Endothelial cell (in vitro differentiated cells): ENCODE measurements at places on chromosomes 1 and 21.

DNA sequence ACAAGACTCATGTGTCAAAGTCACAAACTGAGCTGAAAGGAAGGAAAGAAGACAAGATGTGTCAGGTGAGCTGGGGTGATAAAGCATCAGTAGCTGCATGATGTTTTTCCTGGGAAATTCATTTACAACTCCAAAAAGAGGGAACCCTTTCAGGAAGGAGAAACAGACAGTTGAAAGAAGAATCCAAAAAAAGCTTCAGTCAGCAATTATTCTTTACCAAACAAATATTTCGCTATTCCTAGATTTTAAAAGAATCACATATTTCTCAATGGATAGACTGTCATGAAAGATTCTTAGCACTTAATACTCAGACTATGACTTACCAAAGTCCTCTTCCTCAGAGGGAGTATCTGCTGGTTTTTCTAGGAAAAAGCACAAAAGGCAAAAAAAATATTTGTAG, 214.7 kb downstream of the SLC44A5 start:
- no peak overlapping the region for H3K4me3 ChIP-seq
- no peak overlapping the region for H3K27ac ChIP-seq
- DNase-seq, result no peak

GRCh38 chr1:147676311-147677085, 6.2 kb upstream of the ACP6 start:
- H3K4me1 ChIP-seq, result no peaks in the 10 kb centered on the region
- H3K4me3 ChIP-seq, result no peak overlapping the region
- no peak for DNase-seq
- H3K36me3 ChIP-seq, result peaks cover 10% of the 10 kb centered on the region
- H3K27me3 ChIP-seq, result peaks cover 2% of the 10 kb centered on the region

DNA sequence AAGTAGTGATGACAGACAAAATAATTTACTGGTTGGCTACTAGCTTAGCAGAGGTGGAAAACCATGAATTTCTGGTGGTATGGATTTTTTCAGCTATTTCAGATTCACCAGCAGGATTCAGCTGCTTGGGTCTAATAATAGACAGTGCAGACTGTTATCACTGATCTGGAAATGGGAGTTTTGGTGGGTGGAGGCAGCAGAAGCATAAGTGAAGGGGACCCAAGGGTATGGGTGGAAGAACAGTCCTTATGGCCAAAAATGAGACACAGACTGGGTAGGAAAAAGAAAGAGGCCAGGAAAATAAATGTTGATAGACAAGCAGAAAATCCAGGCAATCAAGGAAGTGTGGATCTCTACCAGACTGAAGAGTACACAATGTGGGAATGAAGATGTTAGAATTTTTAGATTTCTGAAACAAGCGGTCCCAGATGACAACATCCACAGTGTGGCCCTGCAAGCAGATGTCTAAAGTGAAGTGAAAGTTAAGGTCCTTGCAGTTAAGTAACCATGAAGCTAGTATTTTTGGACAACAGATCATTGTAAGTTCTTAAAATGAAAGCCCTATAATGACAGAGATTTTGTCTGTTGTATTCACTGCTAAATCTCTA, 24.7 kb downstream of the LYST start:
- H3K4me3 ChIP-seq, result no peak overlapping the region
- H3K27ac ChIP-seq, result no peak overlapping the region
- no peak for DNase-seq
- H3K36me3 ChIP-seq, result no peaks in the 10 kb centered on the region
- H3K27me3 ChIP-seq, result no peaks in the 10 kb centered on the region

DNA sequence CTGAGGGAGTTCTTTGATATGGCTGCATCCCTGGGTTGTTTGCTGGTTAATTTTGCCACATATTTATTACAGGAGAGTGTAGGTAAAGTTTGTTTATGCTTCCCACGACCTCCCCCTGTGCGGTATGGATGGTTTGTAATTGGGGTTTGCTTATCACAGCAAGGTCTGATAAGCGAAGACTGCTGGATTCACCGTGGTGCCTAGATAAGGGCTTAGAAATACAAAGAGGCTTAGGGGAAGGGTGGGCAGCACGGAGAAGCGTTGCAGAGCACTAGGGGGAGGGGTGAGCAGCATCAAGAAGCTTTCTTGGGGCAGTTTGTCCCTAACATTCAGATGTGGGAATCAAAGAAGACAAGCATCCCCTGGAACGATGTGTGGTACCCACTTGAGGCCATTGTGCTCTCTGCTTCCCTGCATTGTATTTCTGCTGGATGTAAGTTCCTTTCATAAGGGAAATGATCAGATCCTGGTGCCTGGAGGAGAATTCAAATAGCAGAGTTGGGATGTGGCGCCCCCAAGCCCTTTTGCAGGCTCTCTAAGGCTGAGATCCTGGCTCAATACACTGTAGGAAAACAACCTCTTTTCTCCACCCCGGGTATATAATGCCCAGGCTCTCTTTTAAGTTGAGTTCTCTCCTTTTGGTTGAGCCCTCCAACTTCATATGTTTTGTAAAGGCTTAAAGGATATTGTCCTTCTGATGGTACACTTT, 598.1 kb upstream of the ADGRL4 start:
- no peak for DNase-seq
- H3K36me3 ChIP-seq, result no peaks in the 10 kb centered on the region
- no peak overlapping the region for H3K27ac ChIP-seq
- H3K4me1 ChIP-seq, result peaks cover 7% of the 10 kb centered on the region
- no peak overlapping the region for H3K4me3 ChIP-seq

- no peak for DNase-seq
- peaks cover 6% of the 10 kb centered on the region for H3K27me3 ChIP-seq
- H3K27ac ChIP-seq, result no peak overlapping the region
Measured at GRCh38 chr1:201014816-201015200, 8.7 kb downstream of the KIF21B start.

GRCh38 chr1:89064632-89065031, 376 bp downstream of the GBP1 start:
- no peak overlapping the region for H3K4me3 ChIP-seq
- peaks cover 9% of the 10 kb centered on the region for H3K4me1 ChIP-seq
- H3K27me3 ChIP-seq, result no peaks in the 10 kb centered on the region
- H3K27ac ChIP-seq, result no peak overlapping the region
- no peak for DNase-seq

DNA sequence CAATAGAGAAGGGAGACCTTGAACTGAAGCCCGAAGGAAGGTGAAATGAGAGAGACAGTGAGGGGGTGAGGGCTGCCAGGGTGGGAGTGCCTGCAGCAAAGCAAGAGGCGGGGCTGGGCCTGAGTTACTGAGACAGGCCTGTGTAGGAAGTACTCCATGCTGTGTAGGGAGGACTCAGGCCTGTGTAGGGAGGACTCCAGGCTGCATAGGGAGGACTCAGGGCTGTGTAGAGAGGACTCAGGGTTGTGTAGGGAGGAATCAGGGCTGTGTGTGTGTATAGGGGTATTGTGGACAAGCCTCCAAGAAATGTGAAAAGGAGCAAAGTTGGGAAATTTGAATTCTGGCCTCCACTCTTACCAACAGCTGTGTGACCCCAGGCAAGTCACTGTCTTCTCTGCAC, 133.8 kb upstream of the CACNA1E start:
- no peak overlapping the region for H3K27ac ChIP-seq
- H3K27me3 ChIP-seq, result peaks cover 14% of the 10 kb centered on the region
- DNase-seq, result no peak
- H3K4me3 ChIP-seq, result no peak overlapping the region
- H3K36me3 ChIP-seq, result no peaks in the 10 kb centered on the region

- H3K4me1 ChIP-seq, result peaks cover 28% of the 10 kb centered on the region
- H3K27me3 ChIP-seq, result peaks cover 8% of the 10 kb centered on the region
- H3K4me3 ChIP-seq, result no peak overlapping the region
Measured at GRCh38 chr1:234897754-234898454, 230.7 kb downstream of the TOMM20 start.

GRCh38 chr1:242081446-242081845, 82.5 kb upstream of the MAP1LC3C start:
- H3K27ac ChIP-seq, result no peak overlapping the region
- no peaks in the 10 kb centered on the region for H3K4me1 ChIP-seq
- no peak overlapping the region for H3K4me3 ChIP-seq
- H3K36me3 ChIP-seq, result no peaks in the 10 kb centered on the region
- H3K27me3 ChIP-seq, result no peaks in the 10 kb centered on the region

DNA sequence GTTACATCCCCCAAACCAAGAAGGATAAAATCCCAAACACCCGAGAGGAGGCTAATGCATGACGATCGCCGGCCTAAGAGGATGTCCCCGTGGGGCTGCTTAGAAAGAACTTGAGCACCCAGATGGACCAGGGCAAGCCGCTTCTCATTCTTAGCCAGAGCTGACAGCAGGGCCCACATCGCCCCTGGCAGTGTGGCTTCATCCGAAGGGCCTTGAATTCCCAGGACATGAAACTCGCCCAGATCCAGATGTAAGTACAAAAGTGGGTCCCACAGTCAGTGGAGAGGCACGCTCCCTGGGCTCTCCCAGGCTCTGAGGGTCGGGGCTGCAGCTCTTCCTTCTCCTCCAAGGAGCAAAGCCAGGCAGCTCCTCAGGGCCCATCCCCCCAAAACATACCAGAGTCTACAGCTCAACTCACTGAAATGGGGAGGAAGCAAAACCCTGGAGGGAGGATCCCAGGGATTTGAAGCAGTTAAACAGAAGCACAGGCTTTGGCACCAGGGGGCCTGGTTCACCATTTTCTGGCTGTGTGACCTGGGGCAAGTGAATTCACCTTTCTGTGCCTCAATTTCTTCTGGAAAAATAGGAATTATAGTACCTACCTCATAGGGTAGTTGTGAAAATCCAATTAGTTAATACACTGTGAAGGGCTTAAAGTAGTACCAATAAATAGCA, 85.6 kb downstream of the MAN1C1 start:
- no peak overlapping the region for H3K27ac ChIP-seq
- H3K27me3 ChIP-seq, result peaks cover 4% of the 10 kb centered on the region
- H3K4me3 ChIP-seq, result no peak overlapping the region
- H3K36me3 ChIP-seq, result peaks cover 3% of the 10 kb centered on the region
- no peak for DNase-seq
- peaks cover 73% of the 10 kb centered on the region for H3K4me1 ChIP-seq

GRCh38 chr1:77533660-77534305, 148.7 kb downstream of the ZZZ3 start:
- H3K4me1 ChIP-seq, result peaks cover 2% of the 10 kb centered on the region
- H3K27me3 ChIP-seq, result peaks cover 8% of the 10 kb centered on the region
- peak; percentile 67 for DNase-seq
- H3K27ac ChIP-seq, result no peak overlapping the region

- H3K27ac ChIP-seq, result peak overlapping the region; percentile 26
- H3K4me3 ChIP-seq, result no peak overlapping the region
- H3K27me3 ChIP-seq, result peaks cover 17% of the 10 kb centered on the region
- no peak for DNase-seq
- H3K4me1 ChIP-seq, result peaks cover 2% of the 10 kb centered on the region
Measured at GRCh38 chr1:232416026-232416568, 213.8 kb downstream of the SIPA1L2 start.

DNA sequence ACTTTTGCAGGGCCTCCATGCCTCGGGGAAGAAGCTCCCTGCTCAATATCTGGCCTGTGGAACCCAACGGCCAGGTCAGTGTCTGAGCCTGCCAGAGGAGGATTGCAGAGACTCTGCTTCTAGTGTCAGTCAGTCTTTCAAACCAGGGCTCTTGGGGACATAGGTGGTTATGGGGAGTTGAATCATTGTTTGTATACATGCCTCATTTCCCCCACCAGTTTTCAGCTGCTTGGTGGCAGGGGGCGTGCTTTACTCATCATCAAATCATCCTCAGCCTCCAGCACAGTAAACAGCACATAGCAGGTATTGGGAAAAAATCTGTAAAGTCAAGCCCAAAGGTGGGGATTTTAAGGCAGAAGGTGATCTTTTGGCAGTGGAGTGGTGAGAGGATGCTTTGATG, 17.4 kb upstream of the FAM89A start:
- H3K4me3 ChIP-seq, result no peak overlapping the region
- H3K4me1 ChIP-seq, result peaks cover 10% of the 10 kb centered on the region
- no peak overlapping the region for H3K27ac ChIP-seq
- H3K36me3 ChIP-seq, result peaks cover 4% of the 10 kb centered on the region
- H3K27me3 ChIP-seq, result peaks cover 6% of the 10 kb centered on the region

- H3K36me3 ChIP-seq, result no peaks in the 10 kb centered on the region
- no peak overlapping the region for H3K4me3 ChIP-seq
- no peaks in the 10 kb centered on the region for H3K27me3 ChIP-seq
- H3K4me1 ChIP-seq, result peaks cover 4% of the 10 kb centered on the region
Measured at GRCh38 chr1:72100771-72101170, 181.6 kb downstream of the NEGR1 start.

DNA sequence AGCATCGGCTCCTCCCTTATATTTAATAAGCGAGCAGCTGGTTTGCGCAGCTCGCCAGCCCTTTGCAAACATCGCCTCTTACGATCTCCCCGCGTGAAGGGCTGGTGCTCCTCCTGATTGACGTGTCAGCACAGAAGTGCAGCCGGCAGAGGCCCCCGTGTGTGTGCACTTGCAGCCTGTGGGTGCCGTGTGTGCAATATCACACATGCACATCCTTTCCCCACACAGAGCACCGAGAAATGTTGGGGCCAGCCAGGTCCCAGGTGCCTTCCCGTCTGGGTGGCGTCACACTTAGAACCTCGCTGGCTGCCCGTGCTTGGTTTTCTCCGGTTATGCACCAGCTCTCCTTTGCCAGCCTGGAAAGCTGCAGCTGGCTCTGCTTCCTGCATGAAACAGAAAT, 126.6 kb upstream of the AJAP1 start:
- H3K4me1 ChIP-seq, result no peaks in the 10 kb centered on the region
- peaks cover 3% of the 10 kb centered on the region for H3K27me3 ChIP-seq
- no peak overlapping the region for H3K4me3 ChIP-seq
- H3K36me3 ChIP-seq, result peaks cover 7% of the 10 kb centered on the region
